ENCODE measurements at places on chromosomes 11 and 22.
A peak's percentile ranks its signal among the peaks of the same experiment; 100 is the strongest.

GRCh38 chr11:67111261-67111660, 7.8 kb upstream of the KDM2A start:
- DNase-seq: peak; percentile 46
- no peak overlapping the region for H3K4me3 ChIP-seq

DNA sequence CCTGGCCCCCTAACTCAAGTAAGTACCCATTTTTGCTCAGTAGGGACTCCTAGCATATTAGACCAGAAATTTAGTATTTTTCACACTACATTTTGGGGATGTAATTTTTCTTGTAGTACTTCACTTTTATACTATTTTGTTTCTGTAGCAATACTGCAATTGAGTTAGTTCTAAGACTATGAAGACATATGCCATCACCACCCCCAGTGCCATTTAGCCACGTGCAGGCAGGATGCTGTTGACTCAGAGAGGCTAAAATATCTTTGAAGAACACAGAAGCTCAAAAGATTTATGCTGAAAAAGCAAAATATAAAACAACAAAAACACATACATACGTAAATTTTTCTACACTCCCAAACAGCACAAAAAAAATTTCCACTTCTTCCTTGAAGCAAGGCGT, 29.1 kb upstream of the DLAT start:
- H3K4me3 ChIP-seq: no peak overlapping the region
- peaks cover 40% of the 10 kb centered on the region for H3K4me1 ChIP-seq
- H3K27me3 ChIP-seq: no peaks in the 10 kb centered on the region
- H3K36me3 ChIP-seq: peaks cover 35% of the 10 kb centered on the region
- no peak for DNase-seq
- no peak overlapping the region for H3K27ac ChIP-seq

DNA sequence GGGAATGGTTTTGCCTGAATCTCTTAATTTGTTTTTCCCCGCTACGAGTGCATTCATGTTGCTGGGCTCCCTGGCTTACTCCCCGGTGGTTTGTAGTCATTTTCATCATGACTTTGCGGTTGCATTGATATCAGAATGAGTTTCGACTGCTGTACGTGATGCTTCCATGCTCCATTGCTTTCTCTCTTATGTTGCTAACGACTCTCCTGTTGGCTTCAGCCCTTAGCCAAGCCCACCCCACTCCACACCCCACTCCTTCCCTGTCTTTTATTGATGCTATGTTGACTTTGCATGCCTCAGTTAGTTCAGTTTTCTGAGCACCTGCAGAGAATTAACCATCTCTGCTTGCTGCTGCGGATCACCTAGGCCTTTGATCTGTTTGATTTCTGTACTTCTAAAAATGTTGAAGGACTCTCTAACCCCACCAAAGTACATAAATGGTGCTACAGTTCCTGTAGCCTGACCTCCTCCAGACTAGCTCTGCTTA, 65.3 kb downstream of the ARFGAP2 start:
- H3K27ac ChIP-seq: no peak overlapping the region
- no peak overlapping the region for H3K4me3 ChIP-seq
- H3K27me3 ChIP-seq: no peaks in the 10 kb centered on the region
- no peak for DNase-seq
- no peaks in the 10 kb centered on the region for H3K36me3 ChIP-seq

- DNase-seq: no peak
- no peaks in the 10 kb centered on the region for H3K27me3 ChIP-seq
- H3K36me3 ChIP-seq: no peaks in the 10 kb centered on the region
- no peak overlapping the region for H3K4me3 ChIP-seq
Observed at GRCh38 chr22:32226326-32227104, 21.6 kb upstream of the RFPL2 start.

DNA sequence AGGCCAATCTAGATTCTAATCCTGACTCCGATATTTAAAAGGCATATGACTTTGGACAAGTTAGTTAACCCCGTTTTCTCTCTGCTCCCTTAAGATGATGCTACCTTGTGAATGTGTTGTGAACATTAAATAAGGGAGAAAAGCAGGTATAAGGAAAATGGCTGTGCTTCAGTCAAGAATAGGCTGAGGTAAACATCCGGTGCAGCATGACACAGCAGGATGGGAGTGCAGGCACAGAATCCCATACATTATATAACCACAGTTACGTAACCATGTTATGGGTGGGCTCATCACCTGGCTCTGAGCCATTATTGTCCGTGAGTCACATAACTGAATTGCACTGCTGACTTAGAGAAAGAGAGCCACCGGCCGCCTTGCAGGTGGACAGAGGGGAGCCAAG, 382.2 kb upstream of the ANO5 start:
- H3K4me3 ChIP-seq: no peak overlapping the region
- no peaks in the 10 kb centered on the region for H3K27me3 ChIP-seq
- H3K36me3 ChIP-seq: no peaks in the 10 kb centered on the region
- H3K4me1 ChIP-seq: no peaks in the 10 kb centered on the region
- H3K27ac ChIP-seq: no peak overlapping the region
- DNase-seq: no peak
